ENCODE measurements at places on chromosomes 5 and 9.

DNA sequence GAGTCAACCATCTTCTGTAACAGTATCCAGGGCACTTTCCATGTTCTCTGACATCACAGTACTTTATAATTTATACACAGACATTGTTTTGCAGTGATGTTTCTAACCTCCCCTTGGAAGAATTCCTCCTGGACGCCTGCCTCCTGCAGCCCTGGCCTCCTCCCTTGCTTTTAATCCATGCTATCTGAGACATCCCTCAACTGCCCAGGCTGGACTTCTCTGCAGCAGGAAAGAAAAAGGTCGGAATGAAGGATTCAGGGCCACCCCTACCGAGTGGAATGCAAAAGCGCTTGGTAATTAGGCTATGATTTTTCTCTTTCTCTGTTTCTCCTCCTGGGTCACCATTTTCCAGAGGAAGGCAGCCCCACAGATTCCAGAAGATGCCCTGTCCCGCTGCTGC lies 47.0 kb upstream of the SHC3 start:
- DNase-seq, result no peak

- DNase-seq, result no peak
Observed at GRCh38 chr9:132578367-132578932, 4.0 kb upstream of the BARHL1 start.

- DNase-seq, result no peak
Observed at GRCh38 chr5:17738446-17738845, 104.2 kb downstream of the TAF11L14 start.

- DNase-seq, result no peak
Observed at GRCh38 chr9:35517131-35517530, 27.2 kb downstream of the RUSC2 start.

DNA sequence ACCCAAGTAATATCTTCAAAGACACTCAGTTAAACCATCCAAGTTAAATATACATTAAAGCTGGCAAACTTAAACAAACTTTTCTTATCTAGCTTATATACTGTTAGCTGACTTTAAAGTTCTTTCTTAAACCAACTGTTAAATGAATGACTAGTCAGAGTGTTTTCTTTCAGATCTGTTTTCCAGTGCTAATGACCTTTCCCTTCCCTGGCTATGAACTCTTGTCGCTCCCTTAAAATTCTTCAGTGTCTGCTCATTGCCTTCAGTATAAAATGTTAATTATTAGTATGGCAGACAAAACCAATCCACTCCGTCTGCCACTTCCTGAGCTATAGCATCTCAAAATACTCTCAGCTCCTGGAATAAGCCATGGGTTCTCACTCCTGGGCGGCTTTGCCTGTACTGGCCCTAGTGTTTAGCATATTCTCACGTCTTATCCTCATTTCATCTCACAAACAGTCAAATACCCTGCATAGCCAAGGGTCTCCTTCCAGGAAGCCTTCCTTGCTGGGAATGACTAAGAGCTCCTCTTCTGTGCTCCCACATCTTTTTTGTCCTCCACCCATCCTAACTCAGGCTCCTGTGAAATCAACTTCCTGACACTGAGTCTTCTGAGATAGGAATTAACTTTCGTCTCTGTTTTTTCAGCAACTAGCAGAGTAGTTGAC lies 87.7 kb downstream of the VCAN start:
- DNase-seq, result no peak

DNA sequence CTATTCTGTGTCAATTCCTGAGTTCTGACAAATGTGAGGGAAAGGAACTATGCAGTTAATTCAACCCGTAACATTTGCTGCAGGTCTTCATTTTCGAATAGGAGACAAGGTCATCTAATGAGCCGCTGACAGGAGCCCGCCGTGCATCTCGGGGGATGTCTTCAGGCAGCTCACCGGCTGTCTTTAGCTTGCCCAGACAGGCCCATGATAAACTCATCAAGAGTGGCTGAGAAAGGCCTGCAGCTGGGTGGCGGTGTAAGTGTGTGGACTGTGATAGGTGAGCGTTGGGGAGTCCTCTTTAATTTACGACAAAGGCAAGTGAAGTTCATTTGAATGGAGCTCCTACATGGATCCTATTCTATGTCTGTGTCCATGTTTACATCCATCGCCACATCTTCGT lies 190.5 kb downstream of the ADCY2 start:
- DNase-seq, result no peak
